ENCODE measurements at places on chromosomes 11 and 22.
A peak's percentile ranks its signal among the peaks of the same experiment; 100 is the strongest.

DNA sequence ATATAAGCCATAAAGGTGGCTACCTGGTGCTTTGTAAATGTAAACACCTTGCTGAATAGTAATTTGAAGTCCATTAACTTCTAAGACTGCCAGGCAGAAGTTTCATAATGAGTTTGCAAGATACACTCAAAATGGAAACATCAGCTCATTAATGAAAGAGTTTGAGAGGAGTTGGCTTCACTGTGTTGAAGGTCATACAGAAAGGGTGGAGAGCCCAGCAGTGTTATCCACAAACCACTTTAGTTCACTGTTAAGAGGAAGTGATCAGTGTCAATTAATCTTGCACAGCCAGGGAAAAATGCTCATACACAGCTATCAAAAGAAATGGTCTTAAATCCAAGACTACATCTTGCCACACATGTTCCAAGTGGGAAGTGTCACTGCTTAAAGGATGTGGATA lies 689.4 kb downstream of the JRKL start:
- no peak for DNase-seq

DNA sequence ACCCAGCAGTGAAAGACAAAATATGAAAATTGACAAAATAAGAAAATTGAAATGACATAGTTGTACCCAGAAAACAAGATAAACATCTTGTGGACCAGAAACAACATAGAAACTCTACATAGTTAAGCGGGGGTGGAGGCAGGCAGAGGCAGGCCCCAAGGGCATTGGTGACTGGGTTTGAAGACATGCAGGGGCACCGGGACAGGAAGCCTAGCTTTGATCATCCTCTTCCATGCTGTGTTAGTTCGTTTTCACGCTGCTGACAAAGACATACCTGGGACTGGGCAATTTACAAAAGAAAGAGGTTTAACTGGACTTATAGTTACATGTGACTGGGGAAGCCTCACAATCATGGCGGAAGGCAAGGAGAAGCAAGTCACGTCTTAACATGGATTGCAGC lies 33.5 kb upstream of the CRTAM start:
- DNase-seq = no peak

GRCh38 chr11:117579161-117579560 lies 217.9 kb downstream of the DSCAML1 start:
- no peak for DNase-seq

DNA sequence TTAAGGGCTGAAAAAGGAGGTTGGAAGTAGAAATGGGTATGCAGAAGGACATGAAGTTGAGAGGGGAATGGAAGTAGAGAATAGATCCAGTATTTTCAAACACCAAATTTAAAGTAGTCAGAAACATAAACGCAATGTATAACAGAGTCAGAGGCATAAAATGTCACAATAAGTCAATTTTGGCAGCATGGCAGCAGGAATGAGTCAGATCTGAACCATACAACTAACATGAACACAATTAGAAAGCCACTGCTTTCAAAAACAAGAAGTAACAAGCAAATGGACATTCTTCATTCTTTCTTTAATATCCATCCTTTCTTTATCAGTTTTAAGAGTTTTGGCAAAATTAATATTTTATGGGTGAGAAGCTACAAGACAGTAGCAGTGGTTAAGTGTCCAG lies 2.5 kb downstream of the CHORDC1 start:
- DNase-seq = no peak

DNA sequence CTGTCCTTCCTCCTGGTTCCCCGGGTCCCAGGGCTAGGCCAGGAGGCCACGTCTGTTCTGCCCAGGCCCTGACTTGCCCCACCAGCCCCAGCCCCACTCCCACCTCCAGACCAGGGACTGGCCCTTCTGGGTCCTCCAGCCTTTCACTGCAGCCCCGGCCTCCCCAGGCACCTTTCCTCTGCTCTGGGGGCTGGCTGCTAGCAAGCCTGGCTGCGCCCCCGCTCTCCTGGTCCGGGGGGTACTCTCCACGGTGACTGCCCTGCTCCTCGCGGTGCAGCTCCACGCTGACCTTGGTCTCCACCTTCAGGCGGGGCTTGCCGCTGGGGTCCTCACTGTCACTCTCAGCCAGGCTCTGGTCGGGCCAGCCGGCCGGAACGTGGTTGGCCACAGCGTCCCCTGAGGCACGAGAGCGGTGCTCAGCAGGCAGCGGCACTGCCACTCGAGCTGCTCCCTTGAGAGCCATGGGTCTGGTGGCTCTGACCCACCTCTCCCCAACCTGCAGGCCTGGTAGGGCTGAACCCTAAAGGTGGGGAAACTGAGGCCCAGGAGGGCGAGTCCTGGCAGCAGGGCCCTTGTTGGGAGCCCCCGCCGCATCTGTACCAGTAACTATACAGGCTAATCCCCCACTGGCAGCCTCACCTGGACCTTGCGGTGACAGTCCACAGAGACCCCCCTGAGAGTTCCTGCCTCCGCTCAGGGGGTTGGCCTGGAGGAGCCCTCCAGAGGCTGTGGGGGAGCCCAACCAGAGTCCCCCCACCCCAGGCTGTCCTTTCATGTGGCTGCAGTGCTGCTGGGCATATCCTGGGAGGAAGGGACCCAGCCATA lies 29.0 kb downstream of the TRMU start:
- DNase-seq = no peak

GRCh38 chr22:42074846-42075676 lies 1.0 kb downstream of the PHETA2 start:
- no peak for DNase-seq

- no peak for DNase-seq
Measured at GRCh38 chr22:25880524-25880923, 138.5 kb downstream of the MYO18B start.

DNA sequence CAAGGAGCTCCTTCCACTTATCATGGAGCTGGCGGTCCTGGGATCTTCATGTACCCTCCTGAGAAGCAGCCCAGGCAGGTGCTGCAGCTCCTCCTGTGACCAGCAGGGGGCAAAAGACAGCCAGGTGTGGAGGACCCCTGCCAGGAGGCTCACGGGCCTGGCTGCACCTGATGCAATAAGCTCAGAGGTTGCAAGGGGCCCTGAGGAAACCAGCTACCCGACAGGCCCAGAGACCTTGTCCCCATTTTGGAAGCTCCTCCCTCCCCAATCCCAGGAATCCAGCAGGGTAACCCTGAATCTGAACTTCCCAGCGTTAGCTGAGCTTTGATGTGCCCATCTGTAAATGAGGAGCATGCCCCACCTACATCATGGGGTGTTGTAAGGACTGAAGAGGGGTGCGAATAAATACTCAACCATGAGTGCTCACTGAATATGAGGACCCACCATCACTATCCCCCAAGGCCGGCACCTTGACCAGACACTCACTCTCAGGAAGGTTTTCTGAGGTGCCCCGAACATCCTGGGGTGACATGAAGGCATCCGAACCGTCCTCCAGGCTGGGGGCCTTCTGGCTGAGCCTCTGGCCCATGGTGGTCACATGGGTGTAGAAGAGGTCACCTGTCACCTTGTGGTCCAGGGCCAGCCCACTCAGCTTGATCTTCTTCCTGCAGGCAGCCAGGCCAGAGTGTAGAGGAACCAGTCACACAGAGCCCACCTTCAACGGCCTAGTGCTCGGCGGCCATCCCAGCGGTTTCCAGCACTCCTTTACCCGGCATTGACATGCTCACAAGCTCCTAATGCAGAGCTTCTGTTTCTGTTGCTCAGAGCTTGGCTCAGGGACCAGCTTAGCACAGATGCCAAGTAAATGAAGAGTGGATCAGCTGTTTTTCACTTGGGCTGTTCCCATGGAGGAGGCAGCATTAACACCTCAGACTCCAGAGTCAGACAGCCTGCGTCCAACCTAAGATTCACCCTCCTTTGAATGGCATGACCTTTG lies 21.7 kb downstream of the SLC43A1 start:
- peak; percentile 65 for DNase-seq

GRCh38 chr11:12196308-12196707 lies 85.9 kb downstream of the MICAL2 start:
- no peak for DNase-seq

DNA sequence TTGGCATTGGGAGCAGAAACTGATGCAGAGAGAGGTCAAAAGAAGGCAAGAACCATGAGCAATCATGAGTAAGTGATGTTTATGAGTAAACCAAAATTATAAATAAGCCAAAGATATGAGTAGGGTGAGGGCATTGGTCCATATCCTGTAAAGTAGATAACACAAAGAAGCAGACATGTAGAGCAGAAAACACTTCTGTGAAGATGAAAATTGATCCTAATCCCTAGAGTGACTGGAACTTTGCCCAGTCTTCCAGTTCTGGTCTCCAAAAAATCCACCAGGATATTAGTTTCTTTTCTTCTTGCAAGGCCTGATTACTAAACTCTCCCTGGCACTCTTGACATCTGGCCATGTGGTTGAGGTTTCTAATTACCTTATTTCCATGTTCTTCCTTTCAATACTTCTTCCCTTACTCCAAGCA lies 13.7 kb upstream of the DRD2 start:
- DNase-seq = no peak

DNA sequence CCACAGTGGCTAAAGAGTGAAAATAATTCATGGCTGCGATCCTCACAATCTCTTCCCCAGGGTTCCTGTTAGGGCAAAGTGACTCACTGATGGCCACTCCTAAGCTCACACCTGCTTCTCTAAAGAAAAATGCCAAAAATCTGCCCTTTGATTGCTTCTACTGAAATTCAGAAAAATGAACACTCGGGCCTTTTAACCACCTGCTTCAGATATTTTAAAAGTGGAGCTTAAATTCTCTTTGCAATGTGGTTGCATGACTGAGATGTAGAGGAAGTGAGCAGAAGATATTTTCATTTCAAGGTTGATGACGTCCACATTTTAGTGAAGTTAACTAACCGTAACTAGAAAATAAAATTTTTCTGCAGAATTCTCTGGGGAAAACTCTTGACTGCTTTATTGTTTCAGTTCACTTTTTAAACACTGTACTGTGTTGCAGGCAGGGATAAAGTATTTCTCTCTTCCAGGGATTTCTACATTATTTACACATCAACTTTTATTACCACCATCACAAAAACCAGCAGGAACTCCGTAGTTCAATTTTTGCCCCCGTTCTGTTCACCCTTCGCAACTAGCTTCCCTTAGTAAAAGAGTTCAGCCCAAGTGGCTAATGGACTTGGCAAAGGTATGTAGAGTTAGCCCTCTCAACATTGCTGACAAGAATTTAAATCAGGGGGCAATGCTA lies 8.5 kb downstream of the RAB30 start:
- DNase-seq = no peak

DNA sequence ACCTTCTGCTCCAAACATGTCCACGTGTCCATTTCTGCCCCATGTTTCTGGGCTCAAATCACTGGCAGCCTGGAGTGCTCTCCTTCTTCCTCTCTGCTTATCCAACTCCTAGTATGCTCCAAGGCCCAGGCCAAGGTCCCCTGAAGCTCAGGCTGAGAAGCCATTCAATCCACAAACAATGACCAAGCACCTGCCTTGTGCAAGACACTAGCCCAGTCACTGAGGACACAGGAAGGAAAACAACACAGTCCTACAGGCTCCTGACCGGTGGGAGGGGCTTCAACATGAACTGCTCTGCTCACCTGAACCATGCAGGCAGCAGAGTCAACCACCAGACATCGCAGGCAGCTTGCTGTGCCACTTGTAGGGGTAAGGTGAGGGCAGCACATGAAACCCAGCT lies 93.6 kb downstream of the RPL27A start:
- no peak for DNase-seq

DNA sequence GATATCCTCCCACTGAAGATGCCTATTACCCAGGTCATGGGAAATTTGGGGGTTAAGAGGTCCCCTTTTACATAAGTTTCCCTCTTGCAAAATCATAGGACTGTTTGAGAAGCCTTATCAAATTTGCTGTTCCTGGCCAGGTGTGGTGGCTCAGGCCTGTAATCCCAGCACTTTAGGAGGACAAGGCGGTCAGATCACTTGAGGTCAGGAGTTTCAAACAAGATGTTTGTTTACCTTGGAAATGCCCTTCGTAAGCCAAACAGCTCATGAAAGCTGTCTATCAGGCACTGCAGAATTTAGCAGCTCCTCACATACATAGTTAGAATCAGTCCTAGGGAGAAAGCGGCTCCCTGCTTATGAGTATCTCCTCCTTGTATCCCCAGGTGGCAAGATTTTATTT lies 4.9 kb upstream of the EI24 start:
- DNase-seq = no peak

GRCh38 chr22:17842386-17842785 lies 68.1 kb upstream of the BID start:
- no peak for DNase-seq

- no peak for DNase-seq
Measured at GRCh38 chr11:30861531-30861930, 275.4 kb upstream of the MPPED2 start.

GRCh38 chr11:65448418-65449105 lies 26.0 kb downstream of the NEAT1 start:
- no peak for DNase-seq

DNA sequence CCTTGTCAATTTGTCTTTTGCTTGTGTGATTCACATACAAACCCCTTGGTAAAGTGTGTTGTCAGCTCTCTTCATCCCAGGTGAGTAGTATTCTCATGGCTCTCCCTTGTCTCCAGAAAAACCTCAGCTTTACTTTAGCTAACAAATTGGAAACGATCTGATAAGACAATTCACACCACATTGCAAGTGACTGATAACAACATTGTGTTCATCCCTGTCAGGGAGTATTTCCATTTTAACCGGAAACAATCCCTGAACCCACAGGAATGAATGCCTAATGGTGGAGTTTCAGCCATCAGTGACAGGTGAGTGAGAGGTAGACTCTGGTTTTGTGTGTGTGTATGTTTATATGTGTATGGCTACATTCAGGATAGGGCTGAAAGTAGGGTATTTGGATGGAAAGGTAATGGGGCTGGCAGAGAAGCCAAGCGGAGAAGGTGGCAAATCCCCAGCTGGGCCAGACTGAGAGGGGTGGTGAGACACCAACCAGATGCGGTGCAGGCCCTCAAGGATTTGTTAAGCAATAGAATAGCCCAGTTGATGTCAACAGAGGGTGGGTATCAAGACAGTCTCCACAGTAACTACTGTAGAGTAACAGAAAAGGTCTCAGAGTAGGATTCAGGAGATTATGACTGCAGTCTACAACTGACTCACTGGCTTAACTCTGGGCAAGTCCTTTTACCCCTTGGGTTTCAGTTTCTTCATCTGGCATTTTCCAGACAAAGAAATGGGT lies 7.6 kb downstream of the LRRC51 start:
- DNase-seq = no peak
